Naive thymus-derived CD8-positive, alpha-beta T cell (primary cell): ENCODE measurements at places on chromosomes 1 and 21. TPM values are rescaled to one million over a fixed set of nuclear protein-coding genes. Genes with fewer than 3 reads are reported as not detected.

GRCh38 chr1:226215239-226215638 is 8.2 kb upstream of the MIXL1 start:
- H3K27ac ChIP-seq, result no peak overlapping the region
- no peak overlapping the region for H3K4me3 ChIP-seq
- no peaks in the 10 kb centered on the region for H3K4me1 ChIP-seq
- H3K36me3 ChIP-seq, result no peaks in the 10 kb centered on the region

Gene ATP1A2
- total RNA-seq, result not detected

DNA sequence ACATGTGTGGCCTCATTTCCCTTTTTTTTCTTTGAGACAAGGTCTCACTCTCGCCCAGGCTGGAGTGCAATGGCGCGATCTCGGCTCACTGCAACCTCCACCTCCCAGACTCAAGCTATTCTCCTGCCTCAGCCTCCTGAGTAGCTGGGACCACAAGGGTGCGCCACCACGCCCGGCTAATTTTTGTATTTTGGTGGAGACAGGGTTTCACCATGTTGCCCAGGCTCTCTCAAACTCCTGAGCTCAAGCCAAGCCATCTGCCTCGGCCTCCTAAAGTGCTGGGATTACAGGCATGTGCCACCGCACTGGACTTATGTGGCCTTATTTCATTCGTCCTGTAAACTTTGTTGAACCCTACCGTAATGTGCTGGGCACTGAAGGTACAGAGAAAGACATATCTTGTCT is 569 bp upstream of the WARS2 start:
- H3K36me3 ChIP-seq, result peaks cover 3% of the 10 kb centered on the region
- H3K27ac ChIP-seq, result no peak overlapping the region
- DNase-seq, result no peak
- H3K4me3 ChIP-seq, result no peak overlapping the region

DNA sequence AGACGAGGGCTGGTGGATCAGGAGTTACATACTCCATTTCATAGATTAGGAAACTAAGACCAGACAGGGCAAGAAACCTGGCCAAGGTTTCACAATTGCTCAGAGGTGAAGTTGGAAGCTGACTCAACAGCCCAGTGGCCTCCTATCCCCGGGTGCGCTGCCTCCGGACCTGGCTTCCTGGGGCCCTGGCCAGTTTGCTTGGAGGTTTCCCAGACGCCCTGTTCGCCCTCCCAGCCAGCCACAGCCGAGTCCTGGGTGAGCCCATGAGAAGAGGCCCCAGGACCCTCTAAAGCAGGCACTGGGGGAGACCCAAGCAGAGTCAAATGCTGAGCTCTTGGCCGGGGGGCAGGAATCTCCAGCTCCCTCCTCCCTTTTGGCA is 180.1 kb downstream of the ZBTB18 start:
- H3K36me3 ChIP-seq, result no peaks in the 10 kb centered on the region
- H3K27ac ChIP-seq, result no peak overlapping the region
- peaks cover 14% of the 10 kb centered on the region for H3K27me3 ChIP-seq
- H3K4me3 ChIP-seq, result no peak overlapping the region
- peaks cover 12% of the 10 kb centered on the region for H3K4me1 ChIP-seq

GRCh38 chr1:234659538-234659937 is 49.6 kb upstream of the IRF2BP2 start:
- no peaks in the 10 kb centered on the region for H3K36me3 ChIP-seq
- no peaks in the 10 kb centered on the region for H3K27me3 ChIP-seq
- no peak overlapping the region for H3K27ac ChIP-seq
- peaks cover 8% of the 10 kb centered on the region for H3K4me1 ChIP-seq
- no peak for DNase-seq

GRCh38 chr1:230066031-230066430 is 1.0 kb upstream of the GALNT2 start:
- no peak for DNase-seq
- peaks cover 43% of the 10 kb centered on the region for H3K4me1 ChIP-seq
- H3K27me3 ChIP-seq, result no peaks in the 10 kb centered on the region
- H3K27ac ChIP-seq, result peak overlapping the region; percentile 96

Gene VSIG8
- not detected for total RNA-seq

Gene UBASH3A
- total RNA-seq, result 99.6 TPM

Gene ALG14
- 0.83 TPM for total RNA-seq

DNA sequence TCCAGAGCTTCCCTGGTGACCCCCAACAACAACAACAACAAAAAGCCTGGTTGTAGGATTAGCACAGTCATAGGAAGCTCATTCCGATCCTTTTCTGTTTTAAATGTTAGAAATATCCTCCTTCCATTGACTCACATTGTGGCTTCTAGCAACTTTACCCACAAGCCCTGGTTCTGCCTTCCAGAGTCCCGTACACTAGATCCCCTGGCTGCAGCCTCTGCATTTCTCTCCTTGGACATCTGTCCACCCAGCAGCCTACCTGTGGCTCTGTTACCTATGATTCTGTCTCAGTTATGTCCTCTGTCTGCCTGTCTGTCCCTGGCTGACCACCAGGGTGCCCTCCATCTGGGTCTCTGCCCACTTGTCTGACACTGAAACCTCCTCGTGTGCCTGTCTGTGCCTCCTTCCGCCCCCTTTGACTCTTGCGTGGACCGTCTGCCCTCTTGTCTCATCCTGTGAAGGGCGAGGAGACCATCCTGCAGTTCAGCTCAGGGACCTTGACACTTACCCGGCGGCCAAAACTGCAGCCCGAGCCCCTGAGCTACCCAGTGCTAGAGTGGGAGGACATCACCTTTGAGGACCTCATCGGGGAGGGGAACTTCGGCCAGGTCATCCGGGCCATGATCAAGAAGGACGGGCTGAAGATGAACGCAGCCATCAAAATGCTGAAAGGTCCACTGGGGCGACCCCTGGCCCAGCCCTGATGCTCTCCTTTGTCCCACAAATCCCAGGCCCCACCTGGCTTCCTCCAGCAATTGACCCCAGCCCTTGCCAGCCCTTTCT is 16.1 kb downstream of the TIE1 start:
- no peaks in the 10 kb centered on the region for H3K4me1 ChIP-seq
- H3K27me3 ChIP-seq, result no peaks in the 10 kb centered on the region
- H3K36me3 ChIP-seq, result no peaks in the 10 kb centered on the region
- no peak overlapping the region for H3K4me3 ChIP-seq
- no peak overlapping the region for H3K27ac ChIP-seq

Gene RAVER2
- total RNA-seq, result 5.8 TPM

Gene AK5
- 41.5 TPM for total RNA-seq
